ENCODE measurements at places on chromosomes 6 and 20.

DNA sequence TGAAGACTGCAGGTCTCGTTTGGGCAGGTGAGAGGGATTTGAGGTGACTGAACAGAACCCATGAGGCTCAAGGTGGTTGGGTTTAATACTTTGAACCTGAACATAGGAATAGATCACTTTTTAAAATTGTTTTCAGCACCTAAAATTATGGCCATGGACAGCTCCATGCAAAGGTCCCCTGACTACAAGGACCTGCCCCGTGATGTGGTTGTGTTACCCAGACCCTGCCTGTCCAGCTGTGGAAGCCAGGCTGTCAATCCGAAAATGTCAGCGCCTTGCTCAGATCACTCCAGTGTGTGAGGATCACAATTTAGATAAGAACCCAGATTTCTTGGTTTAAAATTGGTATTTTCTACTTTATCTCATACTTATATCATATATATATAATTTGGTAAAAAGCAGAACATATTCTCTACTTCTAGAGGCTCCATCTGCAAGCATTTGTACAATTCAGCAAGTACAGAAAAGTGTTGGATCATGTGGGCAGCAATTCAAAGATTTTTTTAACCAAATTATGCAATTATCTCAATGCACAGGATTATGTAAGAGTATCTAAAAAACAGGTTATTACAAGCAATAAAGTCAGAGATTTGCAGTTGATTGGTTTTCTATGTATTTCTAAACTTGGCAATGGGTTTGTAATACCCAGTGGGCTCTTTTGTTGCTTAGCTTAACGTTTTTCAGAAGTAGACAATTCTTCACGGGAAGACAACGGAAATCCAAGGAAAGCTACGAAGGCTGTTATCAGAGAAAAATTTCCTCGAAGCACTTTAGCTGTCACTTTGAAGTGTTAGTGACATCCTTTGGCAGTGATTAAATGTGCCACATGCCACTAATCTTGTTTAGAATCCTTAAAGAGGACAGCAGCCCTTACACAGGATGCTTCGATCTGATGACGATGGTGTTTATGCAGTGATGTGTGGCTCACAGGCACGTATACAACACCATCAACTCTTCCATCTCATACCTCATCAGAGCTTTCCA lies 24.1 kb upstream of the RPS6KA2 start:
- no peak for DNase-seq

- no peak for DNase-seq
These were observed 6.4 kb downstream of the CUL9 start for GRCh38 chr6:43188426-43188825.

DNA sequence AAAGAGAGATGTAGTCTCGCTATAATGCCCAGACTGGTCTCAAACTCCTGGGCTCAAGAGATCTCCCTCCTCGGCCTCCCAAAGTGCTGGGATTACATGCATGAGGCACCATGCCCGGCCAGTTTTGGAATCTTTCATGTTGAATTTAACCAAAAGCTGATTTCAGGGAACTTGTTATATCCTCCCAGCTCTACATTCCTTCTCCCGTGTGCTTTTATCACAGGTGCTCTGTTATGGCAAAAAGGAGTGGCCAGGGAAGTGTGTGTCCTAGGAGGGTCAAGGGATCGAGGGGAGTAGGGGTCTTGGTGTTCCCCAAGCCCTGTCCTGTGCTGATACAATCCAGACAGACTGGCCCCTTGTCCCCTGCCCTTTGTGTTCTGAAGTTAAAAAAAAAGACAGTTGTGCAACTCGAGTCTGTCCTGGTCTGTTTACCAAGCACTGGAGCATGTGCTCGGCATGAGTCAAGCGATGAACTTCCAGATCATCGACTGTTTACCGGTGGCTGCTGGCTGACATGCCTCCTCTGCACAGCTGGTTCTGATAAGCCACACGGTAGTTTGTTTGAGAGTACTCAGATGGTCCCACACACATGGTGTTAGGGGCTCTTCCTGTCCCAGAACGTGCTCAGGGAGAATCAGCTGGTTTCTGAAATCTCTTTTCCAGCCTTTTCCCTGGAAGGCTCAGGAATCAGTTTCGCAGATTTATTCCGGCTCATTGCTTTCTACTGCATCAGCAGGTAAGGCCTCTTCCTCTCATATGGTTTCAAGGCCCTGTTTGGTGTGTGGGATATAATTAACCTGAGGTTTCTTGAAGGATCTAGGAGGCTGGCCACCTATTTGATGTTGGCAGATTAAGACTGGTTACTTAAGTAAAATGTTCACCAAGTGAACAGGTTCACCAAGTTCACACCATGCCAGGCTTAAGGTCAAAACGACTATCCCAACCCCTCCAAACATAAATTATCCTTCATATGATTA lies 52.6 kb upstream of the NAA20 start:
- DNase-seq, result no peak

GRCh38 chr20:12416281-12416680 lies 498.6 kb downstream of the BTBD3 start:
- DNase-seq, result no peak

DNA sequence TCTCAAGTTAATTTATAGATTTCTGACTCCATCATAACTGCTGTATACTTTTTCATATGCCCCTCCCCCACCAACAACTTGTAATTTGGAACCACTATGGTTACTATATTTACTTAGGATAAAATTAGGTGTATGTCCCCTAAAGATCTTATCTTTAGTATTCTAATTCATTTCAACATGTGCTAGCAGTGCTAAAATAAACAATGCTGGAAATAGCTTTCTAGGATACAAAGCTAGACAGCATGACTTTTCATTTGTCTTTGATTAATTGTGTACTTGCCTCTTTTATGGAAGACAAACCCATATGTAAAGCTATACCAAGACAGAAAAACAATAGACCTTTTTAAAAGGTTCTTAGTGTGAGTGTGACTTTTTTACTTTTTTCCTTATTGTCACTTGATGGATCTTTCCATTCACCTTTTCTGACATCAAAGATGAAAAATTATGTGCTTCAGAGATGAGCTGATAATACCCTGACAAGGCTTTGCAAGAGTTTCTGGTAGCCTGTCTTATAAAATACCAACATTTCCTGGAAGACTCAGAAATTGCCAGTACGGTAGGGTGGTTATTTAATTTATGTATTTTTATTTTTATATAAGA lies 31.2 kb upstream of the POPDC3 start:
- no peak for DNase-seq

GRCh38 chr20:62605236-62605943 lies 36.9 kb upstream of the SLCO4A1 start:
- DNase-seq, result no peak

DNA sequence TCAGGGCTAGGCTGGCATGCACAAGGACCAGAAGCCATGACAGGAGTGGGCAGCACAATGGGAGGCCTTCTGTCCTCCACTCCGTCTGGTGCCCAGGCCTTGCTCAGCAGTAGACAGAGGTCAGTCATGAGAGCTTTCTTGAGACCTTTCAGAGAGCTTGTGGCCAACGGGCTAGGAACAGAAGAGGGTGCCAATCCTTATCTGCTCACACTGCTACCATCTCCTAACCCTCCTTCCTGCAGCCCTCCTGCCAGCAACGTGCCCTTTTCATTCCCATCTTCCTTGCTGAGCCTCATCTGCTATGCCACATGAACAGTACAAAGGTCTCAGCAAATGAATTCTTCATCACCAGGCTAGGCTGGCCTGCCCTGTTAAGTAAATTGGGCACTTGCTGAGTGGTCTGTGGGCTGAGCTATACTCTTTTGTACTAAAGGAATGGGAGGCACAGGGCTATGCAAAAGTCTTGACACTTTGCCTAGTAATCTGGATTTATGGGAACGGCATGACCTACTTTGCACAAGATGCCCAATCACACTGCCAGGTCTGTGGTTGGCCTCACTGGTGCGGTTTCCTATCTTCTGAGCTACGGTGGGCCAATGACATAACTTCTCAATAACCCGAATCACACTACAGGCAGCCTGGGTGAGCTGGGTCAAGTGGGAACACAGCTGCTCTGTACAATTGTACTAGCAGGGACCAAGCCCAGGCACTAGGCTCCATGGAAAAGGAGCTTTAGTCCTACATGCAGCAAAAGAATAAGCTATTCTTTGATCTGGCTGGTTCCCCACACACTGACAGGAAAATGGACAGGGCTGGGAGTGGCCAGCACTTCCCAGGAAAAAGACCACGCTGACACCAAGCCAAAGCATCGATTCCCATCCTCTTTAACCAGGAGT lies 47.8 kb downstream of the ELOVL5 start:
- DNase-seq, result no peak

DNA sequence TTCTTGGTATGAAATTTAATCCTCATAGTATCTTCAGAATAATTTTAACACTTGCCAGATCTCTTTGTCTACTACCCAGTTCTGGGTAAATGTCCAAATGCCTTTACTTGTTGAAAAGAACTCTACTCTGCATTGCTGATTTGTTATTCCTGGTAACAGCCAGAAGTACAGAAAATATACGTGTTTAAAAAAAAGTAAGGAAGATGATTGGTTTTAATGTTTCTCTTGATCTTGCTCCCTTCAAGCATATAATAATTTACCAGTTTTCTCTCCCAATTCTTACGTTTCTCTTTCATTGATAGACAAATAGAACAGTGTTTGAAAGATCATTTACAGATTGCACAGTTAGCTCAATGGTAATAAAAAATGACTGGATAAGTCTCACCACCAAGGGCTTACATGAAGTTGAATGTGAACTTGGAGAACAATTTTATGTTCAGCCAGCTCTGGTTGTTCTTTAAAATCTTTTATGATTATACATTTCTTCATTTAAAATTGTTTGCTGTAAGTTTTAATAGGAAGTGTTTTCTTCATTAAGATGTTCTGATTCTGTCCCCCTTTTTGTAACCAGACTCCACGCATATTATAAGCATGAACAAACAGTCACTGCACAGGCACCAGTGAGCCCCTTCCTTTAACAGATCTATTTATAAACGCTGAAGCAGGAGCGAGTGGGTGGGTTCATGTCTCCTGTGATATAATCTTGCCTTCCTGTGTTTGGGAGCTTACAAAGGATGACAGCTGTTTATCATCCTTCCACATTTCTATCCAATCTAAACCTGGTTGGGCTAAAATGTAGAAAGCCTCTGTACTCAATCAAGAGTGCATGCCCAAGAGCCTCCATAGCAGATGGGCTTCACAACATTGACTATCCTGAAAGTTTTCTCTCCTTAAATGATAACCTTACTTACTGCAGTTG lies 299.5 kb downstream of the PRL start:
- no peak for DNase-seq

DNA sequence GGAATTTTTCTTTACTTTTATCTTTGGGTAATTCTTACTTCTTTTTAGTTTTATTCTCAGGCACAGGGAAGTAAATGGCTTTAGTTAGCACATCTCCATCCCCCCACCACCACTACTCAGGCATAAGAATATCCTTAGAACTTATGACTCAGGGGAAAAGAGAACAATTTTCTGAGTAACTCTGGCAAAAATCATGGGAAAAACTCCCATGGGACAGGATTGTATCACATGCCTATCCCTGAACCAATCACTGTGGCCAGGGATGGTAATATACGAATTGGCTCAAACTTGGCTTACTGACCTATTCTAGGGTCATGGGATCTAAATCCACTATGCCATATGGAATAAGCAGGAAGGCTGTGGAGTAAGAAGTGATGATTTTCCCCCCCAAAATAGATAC lies 339.1 kb downstream of the BTBD3 start:
- DNase-seq, result no peak

DNA sequence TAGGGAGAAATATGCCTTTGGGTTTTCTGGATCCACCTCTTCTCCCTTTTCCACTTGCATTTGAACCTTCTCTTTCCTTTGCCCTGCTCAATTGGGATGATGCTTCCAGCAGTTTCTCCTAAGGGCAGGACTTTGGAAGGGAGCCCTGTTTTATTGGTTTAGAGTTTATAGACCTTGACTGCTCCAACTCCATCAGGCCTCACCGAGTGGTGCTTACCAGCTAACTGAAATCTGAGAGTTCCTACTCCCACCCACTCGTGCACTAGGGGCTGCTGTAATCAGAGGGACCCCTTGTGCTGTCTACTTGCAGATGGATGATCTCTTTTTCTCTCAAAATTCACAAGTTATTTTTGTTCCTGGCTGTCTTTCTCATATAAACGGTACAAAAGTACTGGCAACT lies 121.3 kb upstream of the SLC22A16 start:
- peak; percentile 72 for DNase-seq

GRCh38 chr6:17725083-17725482 lies 18.4 kb upstream of the NUP153 start:
- peak; percentile 73 for DNase-seq

DNA sequence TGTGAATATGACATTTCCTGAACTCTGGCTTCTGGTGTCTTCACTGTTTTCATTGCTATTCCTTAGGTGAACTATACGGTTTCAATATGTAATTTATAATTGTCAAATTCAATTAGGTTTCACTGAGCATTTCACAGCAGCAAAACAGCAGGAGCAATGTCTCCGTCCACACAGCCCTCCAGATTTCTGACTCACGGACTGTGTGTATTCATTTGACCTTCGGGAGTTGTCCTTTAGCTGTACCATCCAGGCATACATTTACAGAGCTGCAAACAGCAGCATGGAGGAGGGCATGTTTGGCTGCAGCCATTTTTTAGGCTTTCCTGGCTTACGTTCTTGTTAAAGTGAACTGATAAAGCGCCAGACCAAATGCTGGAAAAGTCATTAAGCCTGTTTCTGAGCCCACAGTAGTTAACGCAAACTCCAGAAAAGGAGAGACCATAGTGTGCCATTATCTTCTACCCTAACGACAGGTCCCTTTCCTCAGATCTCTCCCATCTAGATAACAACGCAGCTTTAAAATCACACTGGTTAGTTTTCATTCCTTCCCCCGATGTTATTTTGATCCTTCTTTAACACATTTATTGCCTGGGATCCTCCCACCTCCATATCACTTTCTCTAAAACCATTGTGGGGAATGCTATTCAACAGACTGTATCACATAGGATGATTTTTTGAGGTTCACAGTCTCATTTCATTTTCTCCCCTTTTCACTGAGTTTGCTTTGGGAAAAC lies 18.3 kb downstream of the FOXC1 start:
- DNase-seq, result no peak
